GM12864 (cell line): ENCODE measurements at places on chromosomes 1 and 21.
A peak's percentile ranks its signal among the peaks of the same experiment; 100 is the strongest.

DNA sequence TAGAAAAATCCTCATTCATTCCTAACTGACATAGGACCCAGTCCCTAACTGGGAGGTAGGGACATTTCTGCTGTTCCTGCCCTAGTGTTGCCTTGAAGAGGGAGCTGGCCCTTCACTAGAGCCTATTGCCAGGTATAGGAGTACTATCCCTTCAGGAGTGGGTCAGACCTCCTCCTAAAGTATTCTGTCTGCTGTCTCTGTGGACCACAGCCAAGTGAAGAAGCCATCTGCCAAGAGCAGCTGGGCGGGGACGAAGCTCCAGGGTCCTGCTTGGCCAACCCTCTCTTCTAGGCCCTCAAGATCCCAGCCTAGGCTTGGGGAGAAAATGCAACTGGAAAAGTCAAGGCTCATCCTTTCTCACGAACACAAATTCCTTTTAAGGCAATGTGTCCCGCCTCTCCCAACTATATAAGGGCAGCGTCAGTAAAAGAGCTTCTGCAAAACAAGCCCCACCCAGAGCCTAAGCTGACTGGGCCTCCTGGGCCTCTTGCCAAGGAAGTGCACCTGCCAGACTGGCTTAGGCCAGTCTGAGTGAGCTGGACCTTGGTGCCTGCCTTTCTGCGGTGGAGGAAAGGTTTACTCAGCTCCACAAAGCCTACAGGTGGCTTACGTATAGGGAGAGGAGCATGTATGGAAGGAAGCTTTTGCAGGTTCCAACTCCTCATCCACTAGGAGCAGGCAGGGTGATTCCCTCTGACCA lies 638 bp upstream of the TUFT1 start:
- DNase-seq: peak; percentile 64

GRCh38 chr1:75615613-75616435 lies 4.9 kb upstream of the SLC44A5 start:
- no peak for DNase-seq

GRCh38 chr1:194503209-194503608 lies 1316.8 kb upstream of the B3GALT2 start:
- DNase-seq: no peak

- DNase-seq: no peak
Measured at GRCh38 chr1:66750577-66750976, 1.7 kb upstream of the DYNLT5 start.

- DNase-seq: no peak
Measured at GRCh38 chr1:80457409-80457808, 1343.3 kb upstream of the ADGRL2 start.

DNA sequence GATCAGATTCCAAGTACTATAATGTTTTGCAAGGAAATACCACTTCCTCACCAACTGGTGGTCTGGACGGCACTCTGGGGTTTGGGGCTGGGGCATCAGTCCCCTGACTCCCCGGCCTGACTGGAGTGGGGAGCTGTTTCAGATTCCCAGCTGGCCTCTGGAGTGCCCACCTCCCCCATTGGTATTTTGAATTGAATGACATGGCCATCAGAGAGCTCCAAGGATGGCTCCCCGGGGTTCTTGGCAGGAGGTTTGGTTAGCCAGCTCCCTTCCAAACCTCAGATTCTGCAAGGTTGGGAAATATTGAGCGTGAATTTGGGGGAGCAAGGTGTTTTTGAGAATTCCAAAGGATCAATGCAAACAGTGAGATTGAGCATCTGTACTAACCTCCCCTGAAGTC lies 2.2 kb upstream of the INAVA start:
- DNase-seq: no peak

GRCh38 chr1:61496501-61496900 lies 228.4 kb downstream of the TM2D1 start:
- no peak for DNase-seq

DNA sequence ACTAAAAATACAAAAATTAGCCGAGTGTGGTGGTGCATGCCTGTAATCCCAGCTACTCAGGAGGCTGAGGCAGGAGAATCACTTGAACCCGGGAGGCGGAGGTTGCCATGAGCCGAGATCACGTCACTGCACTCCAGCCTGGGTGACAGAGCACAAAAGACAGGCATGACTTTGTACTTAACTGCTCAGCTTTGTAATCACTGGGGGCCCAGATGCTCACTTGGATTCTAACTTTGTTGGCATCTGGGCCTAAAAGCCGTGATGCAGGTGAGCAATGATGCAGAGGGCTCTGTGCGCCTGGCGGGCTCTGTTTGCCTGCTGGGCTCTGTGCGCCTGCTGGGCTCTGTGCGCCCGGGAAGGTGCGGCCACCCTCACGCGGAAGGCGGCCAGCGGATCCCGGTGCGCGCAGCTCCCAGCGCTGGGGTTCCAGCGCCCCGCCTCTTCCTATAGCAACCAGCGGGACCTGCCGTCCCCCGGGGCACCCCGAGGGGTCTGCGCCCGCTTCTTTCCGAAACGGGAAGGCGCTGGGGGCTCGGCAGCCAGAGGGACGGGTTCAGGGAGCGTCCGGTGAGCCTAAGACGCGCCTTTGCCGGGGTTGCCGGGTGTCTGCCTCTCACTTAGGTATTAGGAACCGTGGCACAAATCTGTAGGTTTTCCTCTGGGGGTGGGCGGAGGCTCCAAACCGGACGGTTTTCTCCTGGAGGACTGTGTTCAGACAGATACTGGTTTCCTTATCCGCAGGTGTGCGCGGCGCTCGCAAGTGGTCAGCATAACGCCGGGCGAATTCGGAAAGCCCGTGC lies 31.7 kb downstream of the PRMT2 start:
- no peak for DNase-seq

DNA sequence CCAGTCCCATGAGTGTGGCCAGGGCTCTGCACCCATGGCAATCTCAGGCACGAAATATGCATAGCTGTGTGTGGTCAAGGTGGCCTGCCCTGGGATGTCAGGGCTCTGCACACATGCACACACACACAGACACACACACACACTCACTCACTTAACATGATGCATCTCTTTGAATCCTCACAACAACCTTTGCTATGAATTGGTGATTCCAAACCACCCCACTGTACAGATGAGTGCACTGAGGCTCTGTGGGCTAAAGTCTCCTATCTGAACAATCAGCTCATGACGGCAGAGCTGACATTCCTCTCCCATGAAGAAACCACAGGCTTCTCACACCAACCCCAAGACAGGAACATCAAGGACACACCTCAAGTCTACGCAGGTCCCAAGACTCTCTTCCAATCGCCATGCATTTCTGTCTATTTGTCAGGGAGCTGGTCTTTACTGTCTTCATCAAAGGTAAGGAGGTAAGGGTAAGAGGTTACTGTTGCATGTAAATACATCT lies 131.6 kb downstream of the ETS2 start:
- no peak for DNase-seq

DNA sequence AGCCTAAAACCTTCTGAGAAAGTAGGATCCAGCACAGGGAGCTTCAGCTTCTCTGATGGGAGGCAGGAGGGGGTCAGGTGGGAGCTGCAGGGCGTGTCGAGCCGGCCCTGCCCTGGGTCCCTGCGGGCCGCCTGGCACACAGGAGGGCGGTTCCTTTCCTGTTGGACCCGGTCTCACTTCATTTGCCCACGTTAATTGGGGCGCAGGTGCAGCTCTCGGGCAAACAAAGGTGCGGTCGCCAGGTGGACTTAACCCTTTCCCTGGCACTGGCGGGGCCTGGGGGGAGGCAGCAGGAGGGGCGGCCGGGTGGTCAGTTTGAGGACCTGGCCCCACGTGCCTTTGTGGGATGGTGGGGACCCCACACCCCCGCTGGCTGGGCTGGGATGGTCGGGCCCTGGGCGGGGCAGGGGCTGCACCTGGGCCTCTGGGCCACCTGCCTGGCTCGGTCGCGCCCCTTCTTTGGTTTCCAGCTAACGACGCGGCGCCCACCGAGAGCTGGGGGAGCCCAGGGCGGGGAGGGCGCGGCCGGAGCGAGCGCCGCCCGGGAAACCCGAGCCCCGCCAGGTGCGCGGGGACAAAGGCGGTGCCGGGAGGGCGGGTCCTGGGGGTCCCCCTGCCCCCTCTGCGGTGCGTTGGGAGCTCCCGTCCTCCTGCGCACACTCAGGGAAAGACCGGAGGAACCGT lies 20.8 kb upstream of the C1orf159 start:
- DNase-seq: no peak

DNA sequence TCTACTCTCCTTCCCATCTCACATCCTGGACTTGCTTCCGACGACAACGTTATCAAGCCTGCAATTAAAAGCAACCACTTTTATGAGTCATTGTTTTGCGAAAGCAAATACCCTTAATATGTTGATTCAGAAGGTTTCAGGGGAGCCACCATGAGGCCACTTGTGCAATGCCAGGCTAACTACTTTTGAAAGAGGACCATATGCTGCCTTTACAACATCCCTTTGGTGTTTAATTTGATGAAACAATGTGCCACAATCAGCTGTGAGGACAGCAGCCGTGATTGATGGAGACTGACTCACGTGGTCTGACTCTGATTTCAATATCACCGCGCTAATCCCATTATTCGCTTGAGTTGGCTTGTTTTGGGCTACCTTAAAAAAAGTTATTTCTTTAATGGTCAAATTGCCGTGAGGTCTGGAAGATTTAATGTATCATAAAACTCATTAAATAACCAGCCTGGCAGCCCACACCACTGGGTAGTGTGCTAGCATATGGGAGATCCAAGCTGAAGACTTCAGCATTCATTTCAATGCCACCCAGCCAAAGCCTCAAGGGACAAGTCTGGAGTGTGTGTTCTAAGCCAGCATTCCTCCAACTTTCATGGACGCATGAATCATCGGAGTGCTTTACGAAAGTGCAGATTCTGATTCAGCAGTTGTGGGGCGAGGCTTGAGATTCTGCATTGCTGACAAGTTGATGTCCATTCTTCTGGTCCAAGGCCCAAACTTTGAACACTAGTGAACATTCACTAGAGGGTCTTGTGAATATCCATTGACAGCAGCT lies 73.3 kb upstream of the PAXBP1 start:
- DNase-seq: no peak

- DNase-seq: no peak
Measured at GRCh38 chr1:190963321-190963720, 485.7 kb upstream of the BRINP3 start.

GRCh38 chr1:218315638-218316037 lies 29.5 kb upstream of the TGFB2 start:
- DNase-seq: no peak

DNA sequence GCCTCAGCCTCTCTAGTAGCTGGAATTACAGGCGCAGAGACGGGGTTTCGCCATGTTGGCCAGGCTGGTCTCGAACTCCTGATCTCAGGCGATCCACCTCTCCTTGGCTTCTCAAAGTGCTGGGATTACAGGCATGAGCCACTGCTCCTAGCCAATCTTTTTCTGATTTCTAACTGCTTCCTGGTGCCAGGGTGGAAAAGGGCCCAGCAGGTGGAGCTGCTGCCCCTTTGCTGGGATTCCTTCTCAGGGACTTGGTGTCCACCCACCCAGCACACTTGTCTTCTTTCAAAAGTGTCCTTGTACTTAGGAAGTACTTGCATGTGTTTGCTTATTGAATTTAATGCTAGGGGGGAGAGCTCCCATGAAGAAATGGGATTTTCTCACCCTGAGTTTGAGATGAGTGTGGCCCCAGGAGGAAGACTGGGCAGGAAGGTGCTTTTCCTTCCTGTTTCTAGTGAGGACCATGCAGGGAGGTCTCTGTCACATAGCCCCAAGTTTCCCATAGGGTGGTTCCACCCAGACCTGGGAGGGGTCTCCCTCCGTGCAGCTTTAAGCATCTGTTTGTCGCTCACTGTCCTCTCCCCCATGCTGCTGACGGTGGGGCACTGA lies 14.2 kb downstream of the UTP11 start:
- no peak for DNase-seq

GRCh38 chr1:155197901-155198546 lies 9.7 kb downstream of the THBS3 start:
- DNase-seq: no peak

- DNase-seq: no peak
Measured at GRCh38 chr1:84643183-84643582, 47.1 kb downstream of the SSX2IP start.

- no peak for DNase-seq
Measured at GRCh38 chr1:154960446-154961136, 991 bp downstream of the PYGO2 start.

DNA sequence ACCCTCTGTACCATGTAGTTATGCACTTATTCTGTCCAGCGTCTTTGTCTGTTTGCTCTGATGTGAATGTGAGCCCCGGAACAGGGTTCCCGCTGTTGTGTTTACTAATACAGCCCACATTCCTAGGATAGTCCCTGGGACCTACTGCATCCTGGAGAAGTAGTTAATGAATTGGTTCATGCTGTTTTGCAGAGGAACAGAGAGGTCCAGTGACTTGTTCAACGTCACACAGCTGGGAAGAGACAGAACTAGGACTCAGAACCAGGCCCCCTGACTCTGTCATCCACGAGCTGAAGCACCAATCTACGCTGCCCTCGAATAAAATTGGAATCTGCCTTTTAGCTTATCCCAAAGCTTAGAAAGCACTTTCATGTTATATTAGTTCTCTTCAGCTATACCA lies 784 bp downstream of the AGT start:
- no peak for DNase-seq

DNA sequence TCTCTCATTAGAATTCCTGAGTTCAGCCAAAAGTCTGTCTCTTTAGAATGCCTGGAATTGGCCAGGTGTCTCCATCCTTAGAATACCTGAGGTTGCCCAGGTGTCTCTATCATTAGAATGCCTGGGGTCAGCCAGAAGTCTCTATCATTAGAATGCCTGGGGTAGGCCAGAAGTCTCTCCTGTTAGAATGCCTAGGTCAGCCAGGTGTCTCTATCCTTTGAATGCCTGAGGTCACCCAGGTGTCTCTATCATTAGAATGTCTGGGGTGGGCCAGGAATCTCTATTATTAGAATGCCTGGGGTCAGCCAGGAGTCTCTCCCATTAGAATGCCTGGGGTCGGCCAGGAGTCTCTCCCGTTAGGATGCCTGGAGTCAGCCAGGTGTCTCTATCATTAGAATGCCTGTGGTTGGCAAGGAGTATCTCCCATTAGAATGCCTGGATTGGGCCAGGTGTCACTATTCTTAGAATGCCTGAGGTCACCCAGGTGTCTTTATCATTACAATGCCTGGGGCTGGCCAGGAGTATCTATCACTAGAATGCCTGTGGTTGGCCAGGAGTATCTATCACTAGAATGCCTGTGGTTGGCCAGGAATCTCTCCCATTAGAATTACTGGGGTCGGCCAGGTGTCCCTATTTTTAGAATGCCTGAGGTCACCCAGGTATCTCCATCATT lies 43.0 kb downstream of the RNF187 start:
- DNase-seq: no peak

DNA sequence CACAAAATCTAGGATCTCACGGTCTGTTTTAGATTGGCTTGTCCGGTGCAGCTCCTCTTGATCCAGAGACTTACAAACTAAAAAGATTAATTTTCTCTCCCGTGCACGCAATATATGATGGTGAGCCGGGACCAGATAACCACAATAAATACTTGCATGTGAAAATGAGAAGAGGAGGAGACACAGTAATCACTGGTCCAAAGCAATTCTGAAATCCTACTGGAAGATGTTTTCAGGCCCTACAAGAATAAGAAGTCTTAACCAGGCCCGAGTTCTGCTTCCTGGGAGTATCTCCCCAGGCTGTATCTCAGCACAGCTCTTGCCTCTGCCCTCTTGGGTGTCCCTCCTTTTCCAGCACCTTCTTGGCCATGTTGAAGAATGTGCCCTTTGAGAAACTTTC lies 1.0 kb upstream of the WDR4 start:
- no peak for DNase-seq

GRCh38 chr1:39625462-39626273 lies 13.8 kb downstream of the HEYL start:
- DNase-seq: no peak
